Endothelial cell of umbilical vein (primary cell): ENCODE measurements at places on chromosomes 7 and 10.

- DNase-seq = no peak
Measured at GRCh38 chr10:103493916-103494877, 692 bp downstream of the NEURL1 start.

- DNase-seq = no peak
Measured at GRCh38 chr7:86708031-86708680, 64.4 kb downstream of the GRM3 start.

GRCh38 chr7:16839646-16840045 is 34.8 kb upstream of the AGR2 start:
- no peak for DNase-seq

- DNase-seq = no peak
Measured at GRCh38 chr7:38524786-38525185, 106.4 kb downstream of the AMPH start.

DNA sequence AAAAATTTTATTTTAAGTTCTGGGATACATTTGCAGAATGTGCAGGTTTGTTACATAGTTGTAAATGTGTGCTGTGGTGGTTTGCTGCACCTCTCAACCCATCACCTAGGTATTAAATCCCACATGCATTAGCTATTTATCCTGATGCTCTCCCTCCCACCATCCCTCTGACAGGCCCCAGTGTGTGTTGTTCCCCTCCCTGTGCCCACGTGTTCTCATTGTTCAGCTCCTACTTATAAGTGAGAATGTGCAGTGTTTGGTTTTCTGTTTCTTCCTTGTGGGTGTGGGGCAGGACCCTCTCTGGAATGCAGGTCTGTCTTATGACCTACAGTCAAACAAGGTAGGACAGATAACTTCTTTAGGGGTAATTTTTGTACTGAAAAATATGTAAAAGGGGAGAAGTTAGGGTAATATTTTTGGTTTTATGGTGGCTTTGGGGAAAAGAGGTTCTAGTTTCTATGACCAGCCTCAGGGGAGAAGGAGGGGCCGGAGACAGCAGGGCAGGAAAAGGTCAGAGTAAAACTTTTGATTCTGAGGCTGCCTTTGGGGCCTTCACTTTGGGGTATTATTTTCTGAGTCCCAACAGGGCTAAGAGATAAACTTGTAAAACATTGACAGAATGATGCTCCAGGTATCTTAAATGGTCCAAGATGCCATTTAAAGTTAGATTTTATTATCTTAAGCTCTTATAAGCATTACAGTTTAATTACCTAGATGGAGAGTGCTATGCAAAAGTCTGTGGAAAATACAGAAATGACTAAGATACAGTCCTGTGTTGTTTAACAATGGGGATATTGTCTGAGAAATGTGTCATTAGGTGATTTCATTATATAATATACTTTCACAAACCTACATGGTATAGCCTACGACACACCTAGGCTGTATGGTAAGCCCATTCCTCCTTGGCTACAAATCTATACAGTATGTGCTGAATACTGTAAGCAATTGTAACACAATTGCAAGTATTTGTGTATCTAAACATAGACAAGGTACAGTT is 354.8 kb downstream of the ABCA13 start:
- DNase-seq = no peak

- no peak for DNase-seq
Measured at GRCh38 chr10:86246279-86246940, 120.2 kb downstream of the GRID1 start.

- DNase-seq = no peak
Measured at GRCh38 chr7:89336121-89336520, 540.6 kb upstream of the TEX47 start.

- DNase-seq = no peak
Measured at GRCh38 chr7:151207315-151207714, 3.0 kb downstream of the H2BK1 start.

GRCh38 chr10:133403359-133403758 is 9.4 kb downstream of the MTG1 start:
- DNase-seq = no peak

GRCh38 chr7:94403546-94403945 is 8.9 kb downstream of the COL1A2 start:
- no peak for DNase-seq

- no peak for DNase-seq
Measured at GRCh38 chr10:27719052-27719451, 26.6 kb downstream of the MKX start.

DNA sequence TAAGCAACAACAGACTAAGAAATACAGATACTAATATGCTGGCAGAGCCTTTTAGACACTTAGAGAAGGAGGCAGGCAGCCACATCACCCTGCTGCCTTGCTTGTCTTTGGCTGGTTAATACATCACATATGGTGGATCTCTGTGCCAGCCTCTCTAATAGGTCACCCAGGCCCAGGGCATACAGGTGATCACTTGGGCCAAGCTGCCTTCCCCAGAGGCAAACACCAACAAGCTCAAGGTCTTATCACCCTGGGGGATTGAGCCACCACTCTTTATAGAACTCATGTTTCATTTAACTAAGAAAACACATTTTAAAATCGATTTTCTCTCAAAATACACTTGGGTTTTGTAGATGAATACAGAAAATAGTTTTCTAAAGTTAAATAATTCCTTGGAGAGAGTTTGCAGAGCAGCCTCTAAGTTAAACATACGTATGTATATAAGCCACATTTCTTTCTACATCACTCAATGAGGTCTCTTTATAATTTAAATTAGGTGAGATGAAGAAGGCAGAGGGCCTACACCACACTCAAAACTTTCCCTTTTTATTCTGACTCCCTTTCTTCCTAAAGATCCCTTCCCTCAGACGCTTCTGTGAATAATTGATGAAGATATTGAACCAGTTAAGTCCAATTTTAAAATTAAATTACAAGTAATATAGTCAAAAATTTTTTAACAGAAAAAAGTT is 556.8 kb upstream of the GHITM start:
- DNase-seq = no peak

GRCh38 chr7:39051707-39052106 is 74.0 kb downstream of the POU6F2 start:
- DNase-seq = no peak

DNA sequence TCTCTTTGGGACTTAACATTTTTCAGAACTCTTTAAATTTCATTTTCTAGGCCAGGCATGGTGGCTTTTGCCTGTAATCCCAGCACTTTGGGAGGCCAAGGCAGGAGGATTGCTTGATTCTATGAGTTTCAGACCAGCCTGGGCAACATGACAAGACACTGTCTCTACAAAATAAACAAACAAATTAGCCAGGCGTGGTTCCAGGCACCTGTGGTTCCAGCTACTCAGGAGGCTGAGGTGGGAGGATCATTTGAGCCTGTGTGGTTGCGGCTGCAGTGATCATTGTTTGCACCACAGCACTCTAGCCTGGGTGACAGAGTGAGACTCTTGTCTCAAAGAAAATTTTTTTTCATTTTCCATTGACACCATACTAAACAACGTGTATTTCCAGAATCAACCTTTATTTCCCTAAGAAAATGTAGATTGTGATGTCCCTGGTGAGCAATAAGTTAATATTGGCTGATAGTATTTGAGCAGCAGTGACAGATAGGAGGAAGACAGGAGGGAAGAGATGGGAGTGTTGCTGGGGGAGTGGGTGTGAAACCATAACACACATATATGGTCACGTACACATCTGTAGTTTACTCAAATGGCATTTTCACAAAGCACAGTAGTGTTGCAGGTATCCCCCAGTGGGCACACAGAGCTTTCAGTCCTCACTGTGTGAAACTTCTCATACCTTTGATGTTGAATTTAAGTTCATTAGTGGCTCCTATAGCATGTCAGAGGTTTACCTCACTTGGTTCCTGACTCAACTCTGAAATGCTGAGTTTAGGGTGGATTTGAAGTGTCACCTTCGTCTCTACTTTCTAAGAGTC is 205.6 kb downstream of the AUTS2 start:
- DNase-seq = no peak

DNA sequence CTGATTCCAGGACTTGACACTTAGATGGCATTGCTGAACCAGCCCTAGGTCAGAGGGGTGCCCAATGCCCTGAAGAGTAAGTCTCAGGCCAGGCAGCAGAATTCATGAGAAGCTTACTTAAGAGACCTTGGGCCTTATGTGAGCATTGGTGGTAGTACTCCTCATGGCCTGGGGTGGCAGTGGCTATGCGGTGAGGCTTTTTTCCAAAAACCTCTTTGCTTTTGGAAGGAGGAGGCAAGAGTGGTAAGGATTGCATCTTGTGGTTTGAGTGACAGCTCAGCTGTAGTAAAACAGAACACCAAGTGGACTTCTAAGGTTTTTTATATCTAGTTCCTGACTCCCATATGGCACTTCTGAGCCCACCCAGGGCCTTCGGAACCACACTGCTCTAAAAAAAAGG is 459.0 kb upstream of the STEAP1 start:
- no peak for DNase-seq

DNA sequence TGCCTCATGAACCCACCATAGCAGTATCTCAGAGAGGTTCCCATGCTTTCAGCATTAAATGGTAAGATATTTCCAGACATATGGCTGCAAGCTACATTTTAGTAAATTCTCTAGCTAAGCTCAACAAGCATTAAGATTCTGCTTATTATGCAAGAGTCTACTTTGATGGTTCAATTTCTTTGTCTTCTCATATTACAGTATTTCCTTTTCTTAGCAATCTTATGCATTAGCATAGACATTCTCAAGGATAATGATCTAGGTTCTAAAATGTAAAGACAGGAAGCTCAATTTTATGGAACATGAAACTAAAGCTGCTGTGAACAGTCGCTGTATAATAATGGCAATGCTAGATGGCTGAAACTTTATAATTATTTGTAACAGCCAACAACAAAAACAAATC is 39.2 kb downstream of the MEOX2 start:
- DNase-seq = no peak

DNA sequence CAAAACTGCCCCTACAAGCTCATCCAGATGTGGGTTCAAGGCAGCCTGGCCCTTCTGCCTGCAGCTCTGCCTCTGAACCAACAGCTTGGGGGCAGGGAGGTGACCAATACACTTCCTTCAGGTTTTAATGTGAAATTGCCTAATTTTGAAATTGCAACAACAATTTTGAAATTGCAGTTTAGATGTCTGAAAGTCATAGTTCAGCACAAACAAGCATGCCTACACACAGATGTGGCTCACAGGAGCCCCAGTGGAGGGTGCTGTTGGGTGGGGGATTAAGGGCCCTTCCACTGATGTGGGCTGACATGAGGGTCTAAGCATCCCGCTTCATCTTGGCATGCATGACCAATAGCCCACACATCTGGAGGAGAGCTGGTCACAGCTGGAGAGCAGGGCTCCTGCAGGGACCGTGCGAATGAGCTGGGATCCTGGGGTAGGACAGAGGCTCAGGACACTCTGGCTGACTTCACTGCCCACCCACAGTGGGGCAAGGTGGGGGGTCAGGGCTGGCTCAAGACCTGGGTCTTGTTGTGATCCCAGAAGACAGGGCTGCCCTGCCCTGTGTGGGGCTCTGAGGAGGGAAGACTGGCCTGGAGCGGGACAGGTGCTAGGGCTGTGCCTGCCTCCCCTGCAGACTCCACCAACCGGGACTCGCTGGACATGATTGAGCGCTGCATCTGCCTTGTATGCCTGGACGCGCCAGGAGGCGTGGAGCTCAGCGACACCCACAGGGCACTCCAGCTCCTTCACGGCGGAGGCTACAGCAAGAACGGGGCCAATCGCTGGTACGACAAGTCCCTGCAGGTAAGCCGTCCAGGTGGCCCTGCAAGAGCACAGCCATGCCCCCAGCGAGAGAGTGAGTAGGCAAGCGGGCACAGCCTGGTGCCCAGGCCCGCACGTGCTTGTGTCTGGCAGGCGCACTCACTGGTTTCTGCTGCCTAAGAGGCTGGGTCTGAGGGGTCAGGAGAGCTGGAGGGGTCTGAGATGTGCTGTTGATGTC is 32.3 kb downstream of the CHAT start:
- no peak for DNase-seq

- DNase-seq = no peak
Measured at GRCh38 chr7:63925626-63926460, 72.8 kb upstream of the ZNF722 start.

GRCh38 chr7:3641582-3641981 is 340.5 kb downstream of the SDK1 start:
- no peak for DNase-seq

DNA sequence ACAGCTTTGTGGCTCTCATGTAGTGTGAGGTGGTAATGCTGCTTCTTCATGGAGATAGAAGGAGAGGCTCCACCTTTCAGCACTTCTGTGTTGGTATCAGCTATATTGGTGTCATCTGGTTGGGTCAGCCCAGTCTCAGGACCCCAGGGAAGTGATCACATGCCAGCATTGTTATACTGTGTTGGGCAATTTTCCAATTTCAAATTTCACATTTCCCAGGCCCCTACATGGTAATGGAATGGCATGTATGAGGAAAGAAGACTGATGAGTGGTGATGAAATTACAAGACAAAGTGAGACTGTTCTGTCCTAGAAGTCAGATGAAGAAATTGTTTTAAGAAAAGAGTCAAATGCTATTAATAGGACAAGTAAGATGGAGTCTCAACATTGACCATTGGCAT is 3.7 kb upstream of the AKR1C3 start:
- DNase-seq = no peak

GRCh38 chr10:132912713-132913558 is 29.4 kb downstream of the CFAP46 start:
- no peak for DNase-seq

GRCh38 chr7:27210441-27211083 is 10.7 kb upstream of the HOXA13 start:
- no peak for DNase-seq

DNA sequence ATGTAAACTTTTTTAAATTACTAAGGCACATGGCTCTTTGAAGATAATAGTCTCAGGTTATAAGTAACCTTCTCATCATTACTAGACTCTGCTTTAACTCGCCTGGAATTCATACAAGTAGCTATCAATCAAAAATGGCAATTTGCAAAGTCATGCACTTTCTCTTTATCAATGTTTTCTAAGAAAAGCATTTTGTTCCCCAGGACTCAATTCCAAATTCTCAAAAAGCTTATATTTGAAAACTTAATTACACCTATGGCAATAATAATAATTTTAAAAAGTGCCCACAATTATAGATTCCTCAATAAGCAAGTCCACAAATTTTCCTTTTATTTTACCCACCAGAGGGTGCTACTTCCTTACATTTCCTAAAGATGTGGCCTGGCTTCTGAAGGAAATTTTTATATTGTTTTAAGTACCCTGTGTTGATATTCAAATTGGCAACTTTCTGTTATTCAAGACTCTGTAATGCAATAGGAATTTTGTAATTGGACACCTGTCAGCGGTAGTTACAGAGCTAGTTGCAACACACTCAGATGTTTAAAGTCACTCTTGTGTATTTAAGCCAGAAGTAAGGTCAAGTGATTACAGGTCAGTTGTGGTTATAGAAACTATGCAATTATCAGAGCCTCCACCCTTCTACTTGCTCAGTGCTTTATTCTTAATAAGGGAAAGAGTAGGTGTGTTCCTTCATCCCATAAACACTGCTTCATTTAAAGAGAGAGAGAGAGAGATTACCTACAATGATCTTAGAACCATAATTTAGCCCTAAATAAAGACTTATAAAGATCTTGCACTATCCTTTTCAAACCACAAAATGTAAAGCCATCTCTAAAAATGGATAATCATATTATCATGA is 47.1 kb upstream of the HYAL4 start:
- DNase-seq = peak; percentile 82
